ENCODE measurements at places on chromosomes 7 and 10. TPM values are rescaled to one million over a fixed set of nuclear protein-coding genes. Genes with fewer than 3 reads are reported as not detected.

DNA sequence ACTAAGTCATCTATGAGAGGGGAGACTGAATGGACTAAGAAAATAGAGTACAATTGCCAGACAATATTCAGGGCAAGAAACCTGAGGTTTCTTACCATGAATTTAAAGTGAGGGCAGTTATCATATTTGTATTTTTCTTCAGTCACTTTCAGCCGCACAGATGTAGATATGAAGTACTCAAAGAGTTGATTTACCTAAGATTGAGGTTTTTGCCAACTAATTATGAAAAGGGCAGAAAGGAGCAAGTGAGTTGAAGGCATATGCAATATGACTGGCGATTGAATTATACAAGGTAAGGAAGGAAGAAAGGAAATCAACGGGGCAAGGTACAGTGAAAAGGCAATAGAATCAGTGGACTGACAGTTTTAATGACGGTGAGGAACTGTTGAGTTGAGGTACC is 17.8 kb downstream of the CNOT4 start:
- no peaks in the 10 kb centered on the region for H3K36me3 ChIP-seq
- no peaks in the 10 kb centered on the region for H3K4me1 ChIP-seq
- no peak overlapping the region for H3K27ac ChIP-seq
- DNase-seq = no peak
- no peaks in the 10 kb centered on the region for H3K27me3 ChIP-seq

Gene COL17A1
- 0.04 TPM for total RNA-seq

DNA sequence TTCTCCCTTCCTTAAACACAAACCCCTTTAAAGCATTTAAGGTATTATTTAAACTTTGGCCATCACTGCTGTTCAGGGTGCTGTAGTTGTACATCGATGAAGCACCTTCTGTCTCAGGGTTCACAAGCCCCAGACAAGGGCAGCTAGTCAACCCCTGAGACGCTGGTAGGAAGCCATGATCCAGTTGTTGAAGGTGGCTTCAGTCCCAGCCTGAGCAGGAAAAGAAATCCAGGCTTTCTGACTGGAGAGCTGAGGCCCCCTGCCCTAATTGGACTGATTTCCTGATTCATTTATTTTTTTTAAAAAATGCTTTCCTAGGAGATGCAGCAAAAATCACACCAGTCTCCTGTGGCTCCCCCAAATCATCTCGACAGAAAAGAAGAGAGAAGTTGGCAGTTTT is 15.8 kb downstream of the CPA1 start:
- DNase-seq = no peak
- H3K4me3 ChIP-seq = no peak overlapping the region
- H3K27me3 ChIP-seq = no peaks in the 10 kb centered on the region
- H3K36me3 ChIP-seq = no peaks in the 10 kb centered on the region
- H3K4me1 ChIP-seq = peaks cover 28% of the 10 kb centered on the region
- H3K27ac ChIP-seq = no peak overlapping the region

Gene NIPSNAP2
- 29.8 TPM for total RNA-seq

DNA sequence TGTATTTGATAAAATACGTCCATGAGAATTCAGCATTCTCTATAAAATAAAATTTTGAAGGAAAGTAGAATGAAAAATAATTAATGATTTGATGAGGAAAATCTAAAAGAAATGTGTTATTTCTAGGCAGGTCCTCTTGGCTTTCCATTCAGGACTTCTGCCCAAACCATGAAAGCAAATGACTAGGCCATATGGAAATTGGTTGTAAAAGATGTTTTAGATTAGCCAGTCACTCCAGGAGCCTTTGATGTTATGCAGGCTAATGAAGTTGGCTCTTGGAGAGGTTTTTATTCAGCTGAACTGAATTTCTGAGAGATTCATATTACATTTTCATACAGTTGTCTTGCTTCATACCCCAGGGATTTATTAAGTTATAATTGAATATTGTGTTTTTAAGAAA is 452.8 kb downstream of the SDK1 start:
- peaks cover 17% of the 10 kb centered on the region for H3K4me1 ChIP-seq
- no peak overlapping the region for H3K4me3 ChIP-seq
- H3K36me3 ChIP-seq = no peaks in the 10 kb centered on the region
- H3K27me3 ChIP-seq = no peaks in the 10 kb centered on the region
- H3K27ac ChIP-seq = no peak overlapping the region
- no peak for DNase-seq

Measured in GM23338 (cell line).